ENCODE measurements at places on chromosomes 16 and 17. TPM values are rescaled to one million over a fixed set of nuclear protein-coding genes. Genes with fewer than 3 reads are reported as not detected.

The CCDC40 gene
- 24.7 TPM for polyA plus RNA-seq

The KRTAP4-6 gene
- not detected for polyA plus RNA-seq

The CCL23 gene
- polyA plus RNA-seq = not detected

- no peak for DNase-seq
Observed at GRCh38 chr17:21445091-21445650, 69.0 kb downstream of the KCNJ12 start.

GRCh38 chr16:72921620-72922019 lies 126.3 kb downstream of the ZFHX3 start:
- DNase-seq = peak; percentile 89
